ENCODE measurements at places on chromosomes 1 and 21. TPM values are rescaled to one million over a fixed set of nuclear protein-coding genes. Genes with fewer than 3 reads are reported as not detected.

- H3K4me3 ChIP-seq, result peak overlapping the region; percentile 58
- peaks cover 10% of the 10 kb centered on the region for H3K4me1 ChIP-seq
- no peaks in the 10 kb centered on the region for H3K36me3 ChIP-seq
- H3K27ac ChIP-seq, result peak overlapping the region; percentile 32
Measured at GRCh38 chr1:110765640-110766335, 91.0 kb upstream of the KCNA3 start.

DNA sequence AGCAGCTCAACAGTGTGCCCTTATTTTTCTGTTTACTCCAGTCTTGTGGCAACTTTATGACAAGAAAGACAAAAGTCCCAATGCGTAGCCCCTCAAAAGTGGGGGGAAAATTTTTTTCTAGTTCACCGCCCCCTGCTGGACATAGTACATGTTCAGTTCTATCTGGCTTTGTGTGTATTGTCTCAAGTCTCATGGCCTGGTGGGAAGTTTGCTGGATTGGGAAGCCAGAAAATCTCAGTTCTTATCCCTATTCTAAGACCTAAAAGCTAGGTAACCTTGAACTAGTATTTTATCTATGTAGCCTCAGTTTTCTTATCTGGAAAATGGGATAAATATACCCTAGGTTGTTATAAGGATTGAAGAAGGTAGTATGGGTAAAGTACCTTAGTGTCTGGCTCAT lies 55.8 kb upstream of the LDLRAP1 start:
- no peak for DNase-seq
- peaks cover 28% of the 10 kb centered on the region for H3K36me3 ChIP-seq
- H3K4me1 ChIP-seq, result no peaks in the 10 kb centered on the region
- H3K27me3 ChIP-seq, result no peaks in the 10 kb centered on the region

Gene IFFO2
- total RNA-seq, result 21.6 TPM

DNA sequence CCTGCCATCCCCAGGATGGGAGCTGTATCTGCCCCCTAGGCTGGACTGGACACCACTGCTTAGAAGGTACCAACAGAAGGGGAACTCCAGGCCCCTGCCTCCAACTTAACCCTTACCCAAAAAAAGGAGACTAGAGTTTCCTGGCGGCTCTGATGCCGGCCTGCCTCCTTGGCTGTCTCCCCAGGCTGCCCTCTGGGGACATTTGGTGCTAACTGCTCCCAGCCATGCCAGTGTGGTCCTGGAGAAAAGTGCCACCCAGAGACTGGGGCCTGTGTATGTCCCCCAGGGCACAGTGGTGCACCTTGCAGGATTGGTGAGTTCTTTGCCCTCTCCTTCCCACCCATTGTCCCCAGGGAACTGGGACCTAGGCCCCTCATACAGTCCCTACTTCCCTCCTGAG lies 8.1 kb upstream of the LRRC71 start:
- H3K36me3 ChIP-seq, result no peaks in the 10 kb centered on the region
- peaks cover 1% of the 10 kb centered on the region for H3K4me1 ChIP-seq
- DNase-seq, result no peak
- H3K27ac ChIP-seq, result no peak overlapping the region
- no peak overlapping the region for H3K4me3 ChIP-seq

GRCh38 chr1:241532162-241532531 lies at the start of gene KMO:
TSS of gene KMO (plus strand) at chr1:241532378. CDS start at chr1:241532445, 67 bp downstream.
- H3K27ac ChIP-seq, result peak within 1 kb of the TSS; percentile 97
- peaks cover 11% of the 10 kb centered on the region for H3K27me3 ChIP-seq
- H3K36me3 ChIP-seq, result no peaks in the 10 kb centered on the region
- DNase-seq, result no peak
- H3K4me1 ChIP-seq, result peaks cover 6% of the 10 kb centered on the region

- no peaks in the 10 kb centered on the region for H3K27me3 ChIP-seq
- H3K36me3 ChIP-seq, result peaks cover 2% of the 10 kb centered on the region
- DNase-seq, result no peak
- no peak overlapping the region for H3K4me3 ChIP-seq
Measured at GRCh38 chr1:20982316-20982715, 194.4 kb downstream of the EIF4G3 start.

- H3K4me3 ChIP-seq, result no peak overlapping the region
- no peaks in the 10 kb centered on the region for H3K27me3 ChIP-seq
- H3K36me3 ChIP-seq, result peaks cover 4% of the 10 kb centered on the region
- no peak overlapping the region for H3K27ac ChIP-seq
- H3K4me1 ChIP-seq, result peaks cover 9% of the 10 kb centered on the region
Measured at GRCh38 chr1:77388661-77389060, 106.8 kb downstream of the AK5 start.

DNA sequence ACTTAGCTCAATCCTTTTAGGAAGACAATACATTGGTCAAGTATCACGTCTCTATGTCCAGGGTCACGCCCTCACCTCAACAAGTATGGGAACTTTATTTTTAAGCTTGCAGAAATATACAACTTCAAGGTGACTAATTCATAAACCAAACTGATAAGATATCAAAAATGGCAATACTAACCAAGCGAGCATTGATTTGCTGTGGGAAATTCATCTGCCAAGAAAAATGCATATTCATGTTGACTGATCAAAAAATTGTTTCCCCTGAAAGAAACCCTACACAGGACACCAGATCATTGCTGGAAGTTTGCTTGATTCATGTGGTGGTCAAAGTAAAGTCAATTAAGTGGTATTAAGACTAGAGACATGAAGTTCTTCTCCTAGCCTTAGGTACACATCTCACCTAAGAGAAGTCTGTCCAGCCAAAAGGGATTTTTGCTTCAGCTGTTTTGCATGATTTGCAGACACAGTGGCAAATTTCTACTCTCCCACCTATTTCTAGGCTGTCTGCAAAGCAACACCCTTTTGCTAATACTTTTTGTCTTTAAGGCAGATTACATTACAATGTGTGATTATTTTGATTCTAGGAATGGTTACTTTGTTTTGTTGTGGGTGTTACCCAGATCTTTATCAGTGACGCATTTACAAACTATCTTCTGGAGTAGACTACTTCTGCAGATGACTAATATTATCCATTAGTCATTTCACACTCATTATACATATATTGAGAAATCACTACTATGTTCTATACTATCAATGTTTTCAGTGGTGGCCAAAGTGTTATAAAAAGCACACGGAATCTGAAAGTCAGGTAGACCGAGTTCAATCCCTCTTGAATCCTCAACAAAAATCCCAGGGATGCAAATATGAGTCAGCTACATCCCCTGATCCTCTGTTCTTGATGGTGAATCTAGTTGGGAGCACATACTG lies 12.4 kb downstream of the SAMSN1 start:
- H3K27me3 ChIP-seq, result no peaks in the 10 kb centered on the region
- peaks cover 61% of the 10 kb centered on the region for H3K4me1 ChIP-seq
- peak overlapping the region; percentile 90 for H3K27ac ChIP-seq
- peaks cover 63% of the 10 kb centered on the region for H3K36me3 ChIP-seq
- H3K4me3 ChIP-seq, result peak overlapping the region; percentile 75

GRCh38 chr21:31530897-31531705 lies 128.4 kb upstream of the SOD1 start:
- H3K36me3 ChIP-seq, result peaks cover 2% of the 10 kb centered on the region
- no peak for DNase-seq
- no peak overlapping the region for H3K27ac ChIP-seq
- H3K4me3 ChIP-seq, result no peak overlapping the region
